Activated T-helper 1 cell treated with anti-CD3 and anti-CD28 coated beads, Interleukin-2, amount 50 U/mL, for 16 hours (primary cell): ENCODE measurements at places on chromosomes 3 and 15.

DNA sequence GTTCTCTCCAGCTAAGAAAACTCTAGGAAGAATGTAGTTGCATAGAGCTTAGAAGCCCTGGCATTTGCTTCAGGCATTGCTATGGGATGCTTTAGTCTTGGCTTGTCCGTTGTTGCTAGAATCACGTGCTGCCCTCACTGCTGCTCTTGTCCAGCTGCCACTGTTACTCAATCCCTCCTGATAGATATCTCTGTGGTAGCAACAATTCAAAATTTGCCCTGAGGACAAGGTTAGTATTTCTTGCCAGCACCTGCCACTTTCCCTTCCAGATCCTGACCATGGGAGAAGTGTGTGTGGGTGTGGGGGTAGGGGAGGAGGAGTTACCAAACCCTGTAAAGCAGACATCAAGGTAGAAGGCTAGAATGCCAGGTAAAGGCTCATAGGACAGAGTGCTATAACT, 113.8 kb downstream of the PPM1L start:
- no peak for DNase-seq

GRCh38 chr3:100120693-100121092, 6.4 kb upstream of the FILIP1L start:
- DNase-seq = no peak

GRCh38 chr3:128263118-128263517, 109.8 kb downstream of the EEFSEC start:
- no peak for DNase-seq

DNA sequence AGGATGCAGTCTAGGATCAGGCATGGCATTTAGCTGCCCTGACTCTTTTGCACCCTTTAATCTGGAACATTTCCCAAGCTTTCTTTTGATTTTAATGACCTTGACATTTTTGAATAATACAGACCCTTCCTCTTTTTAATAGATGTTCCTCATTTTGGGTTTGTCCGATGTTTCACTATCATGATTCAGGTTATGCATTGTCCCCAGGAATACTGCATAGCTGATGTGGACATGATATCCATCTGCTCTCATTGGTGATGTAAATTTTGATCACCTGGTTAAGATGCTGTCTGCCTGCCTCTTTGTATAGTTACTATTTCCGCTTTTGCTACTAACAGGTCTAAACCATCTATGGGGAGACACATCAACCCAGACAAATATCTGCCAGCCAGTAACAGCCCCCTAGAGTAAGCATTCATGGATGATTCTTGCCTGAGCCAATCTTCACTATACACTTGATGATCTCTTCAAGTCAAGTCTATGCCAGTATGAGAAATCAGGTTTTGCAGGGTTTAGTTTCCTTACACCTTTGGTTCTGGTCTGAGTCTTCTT, 50.6 kb upstream of the ULK4 start:
- DNase-seq = no peak

DNA sequence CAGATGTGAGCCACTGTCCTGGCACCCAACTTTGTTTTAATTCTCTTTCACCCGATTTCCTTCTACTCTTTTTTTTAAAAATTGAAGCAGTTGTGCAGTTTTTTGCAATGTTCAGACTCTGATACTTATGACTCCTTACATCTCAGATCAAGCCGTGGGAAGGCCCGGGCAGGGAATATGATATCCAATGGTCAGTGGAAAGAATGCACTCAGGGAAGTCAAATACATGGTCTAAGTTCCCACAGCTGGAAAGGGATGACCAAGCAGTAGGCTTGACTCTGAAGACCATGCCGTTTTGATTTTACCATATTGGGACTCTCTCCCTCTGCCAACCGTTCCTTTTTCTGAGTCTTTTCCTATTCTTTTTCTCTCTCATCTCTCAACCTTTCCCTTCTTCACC, 157.2 kb downstream of the RPLP1 start:
- DNase-seq = no peak

GRCh38 chr3:133441867-133442270, 42.0 kb downstream of the BFSP2 start:
- no peak for DNase-seq

DNA sequence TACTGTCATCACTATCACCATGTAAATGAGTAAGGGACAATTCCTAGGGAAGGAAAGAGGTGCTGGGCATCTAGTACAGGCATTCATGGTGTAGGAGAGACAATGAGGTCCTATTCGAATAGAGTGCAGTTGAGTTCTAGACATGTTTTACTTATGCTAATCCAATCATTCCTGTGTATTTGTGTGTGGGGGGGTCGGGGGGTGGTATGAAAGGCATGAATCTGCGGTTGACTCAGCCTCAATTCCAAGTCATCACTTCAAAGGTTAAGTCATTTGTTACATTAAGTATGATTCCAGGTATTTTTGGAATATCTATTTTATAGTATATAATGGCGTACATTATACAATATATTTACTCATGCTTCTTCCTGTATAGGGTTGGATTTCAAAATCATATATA, 163.1 kb upstream of the GALNT15 start:
- no peak for DNase-seq

DNA sequence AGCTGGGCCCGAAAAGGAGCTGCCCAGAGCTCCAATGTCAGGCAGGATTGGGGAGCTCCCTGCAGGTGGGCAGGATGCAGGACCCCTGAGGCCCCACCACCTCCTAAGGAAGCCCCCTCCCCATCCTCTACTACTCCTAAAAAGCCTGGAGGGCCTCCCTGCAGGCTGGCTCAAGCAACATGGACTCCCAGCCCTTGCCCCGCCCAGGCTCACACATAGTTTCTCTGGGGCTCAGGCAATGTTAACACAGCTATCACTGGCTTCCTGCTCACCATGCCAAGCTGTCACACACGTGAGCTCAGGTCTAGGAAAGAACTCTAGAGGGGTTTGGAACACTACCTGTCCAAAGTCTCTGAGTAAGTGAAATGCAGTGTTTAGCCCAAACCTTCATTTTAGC, 65.4 kb upstream of the ZNF148 start:
- DNase-seq = no peak
